CD4-positive, alpha-beta T cell treated with Interleukin-12 subunit alpha and Interleukin-12 subunit beta, for 1 hour (primary cell): ENCODE measurements at places on chromosomes 12 and 14.

GRCh38 chr14:90495357-90496276 lies 98.8 kb downstream of the CALM1 start:
- DNase-seq = peak; percentile 35

- no peak for DNase-seq
Observed at GRCh38 chr14:30500222-30500621, 58.7 kb upstream of the G2E3 start.

GRCh38 chr12:130351326-130351725 lies 13.6 kb downstream of the PIWIL1 start:
- DNase-seq = no peak

GRCh38 chr12:95766356-95767019 lies 24.1 kb downstream of the NTN4 start:
- no peak for DNase-seq

DNA sequence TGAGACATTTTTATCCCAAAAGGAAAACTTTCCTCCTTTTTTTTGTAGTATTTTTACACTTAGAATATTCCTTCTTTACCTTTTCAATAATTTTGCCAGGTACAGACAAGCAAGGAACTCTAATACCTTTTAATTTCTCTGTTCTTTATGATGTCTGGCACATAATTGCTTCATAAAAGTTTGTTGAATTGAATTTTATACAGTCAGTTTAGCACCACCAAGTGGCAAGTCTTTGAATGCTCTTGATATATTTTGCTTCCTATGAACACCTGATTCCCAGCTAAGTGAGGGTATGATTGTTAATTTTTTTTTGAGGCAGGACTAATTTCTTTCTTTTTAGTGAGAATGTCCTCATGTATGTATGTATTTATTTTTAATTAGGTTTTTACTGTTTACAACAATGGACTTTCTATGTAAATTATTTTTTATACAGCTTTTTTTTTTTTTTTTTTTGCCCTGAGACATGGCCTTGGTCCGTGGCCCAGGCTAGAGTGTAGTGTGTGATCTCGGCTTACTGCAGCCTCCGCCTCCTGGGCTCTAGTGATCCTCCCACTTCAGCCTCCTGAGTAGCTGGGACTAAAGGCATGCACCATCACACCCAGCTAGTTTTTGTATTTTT lies 6.9 kb downstream of the TBC1D15 start:
- DNase-seq = peak; percentile 42

GRCh38 chr12:93348575-93349435 lies 28.9 kb upstream of the NUDT4 start:
- DNase-seq = no peak

DNA sequence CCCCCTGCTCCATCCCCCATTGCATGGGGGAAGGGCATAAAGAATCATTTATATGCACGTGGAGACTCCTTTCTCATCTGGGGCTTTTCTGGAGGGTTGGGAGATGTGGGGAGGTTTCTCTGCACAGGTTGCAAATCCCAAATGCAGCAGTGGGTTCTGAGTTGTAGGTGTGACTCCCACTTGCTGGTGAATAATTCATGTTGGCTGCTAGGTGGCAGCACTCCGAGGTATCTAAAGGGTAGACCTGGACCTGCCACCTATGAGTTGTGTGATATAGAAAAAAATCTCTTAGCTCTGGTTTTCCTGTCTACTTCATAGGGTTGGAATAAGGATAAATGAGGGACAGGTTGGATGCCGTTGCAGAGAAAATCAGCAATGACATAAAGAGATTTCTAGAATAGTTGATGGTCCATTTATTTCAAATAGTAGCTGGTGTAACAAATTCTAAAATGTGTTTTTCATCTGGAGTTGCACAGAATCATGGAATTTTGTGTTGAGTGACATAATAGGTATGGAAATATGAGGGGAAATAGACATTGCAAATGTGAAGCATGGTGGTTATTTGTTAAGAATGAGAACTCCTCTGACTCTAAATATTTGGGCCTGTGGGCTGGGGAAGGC lies 4.6 kb downstream of the MARCHF9 start:
- DNase-seq = peak; percentile 69

- no peak for DNase-seq
Observed at GRCh38 chr14:41817626-41818025, 210.9 kb downstream of the LRFN5 start.

DNA sequence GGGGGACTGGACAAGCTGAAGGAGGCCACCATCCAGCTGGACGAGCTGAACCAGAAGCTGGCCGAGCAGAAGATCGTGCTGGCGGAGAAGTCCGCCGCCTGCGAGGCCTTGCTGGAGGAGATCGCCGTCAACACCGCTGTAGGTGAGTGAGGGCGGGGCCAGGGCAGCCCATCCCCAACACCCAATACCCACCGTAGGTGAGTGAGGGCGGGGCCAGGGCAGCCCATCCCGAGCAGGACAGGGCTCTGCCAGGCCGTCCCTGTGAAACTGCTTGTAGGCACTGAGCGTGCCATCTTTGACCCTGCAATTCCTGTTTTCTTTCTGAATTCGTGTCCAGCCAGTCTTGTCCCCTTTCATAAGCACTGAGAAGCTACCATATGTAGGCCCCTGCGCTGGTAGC lies 74.0 kb downstream of the CCDC92 start:
- DNase-seq = no peak

DNA sequence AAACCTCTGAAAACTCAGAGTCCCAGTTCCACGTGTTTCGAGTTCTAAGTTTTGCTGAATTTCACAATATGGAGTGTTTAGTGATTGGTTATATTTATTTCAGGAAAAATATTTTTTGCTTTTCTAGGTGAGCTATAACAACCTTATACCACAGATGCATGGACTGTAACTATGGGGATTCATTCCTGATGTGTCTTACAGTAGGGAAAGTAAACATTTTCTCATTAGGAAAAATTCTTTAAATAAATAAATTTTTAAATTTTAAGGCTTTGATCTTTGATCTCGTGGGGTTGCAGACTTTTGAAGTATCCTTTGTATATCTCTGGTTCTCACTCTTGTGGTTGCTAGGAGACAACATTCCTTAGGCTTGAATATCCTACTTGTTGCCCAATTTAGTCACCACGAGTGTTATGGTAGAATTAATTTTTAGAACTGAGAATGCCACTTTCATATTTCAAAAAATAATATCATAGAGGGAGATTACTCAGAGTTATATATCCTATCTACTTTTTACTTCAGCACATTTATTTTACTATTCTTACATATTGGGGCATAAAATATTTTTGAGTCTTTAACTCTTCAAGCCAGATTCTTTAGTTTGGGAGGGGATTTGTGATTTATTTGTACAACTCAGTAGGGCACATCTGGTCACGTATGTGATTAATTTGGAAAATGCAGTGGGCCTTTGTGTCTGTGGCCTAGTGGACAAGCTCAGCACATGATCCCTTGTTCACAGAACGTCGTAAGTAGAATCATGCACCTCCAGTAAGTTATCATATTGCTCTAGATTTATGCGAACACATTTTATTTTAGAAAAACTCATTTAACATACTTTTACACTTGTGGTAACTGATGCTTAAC lies 224.0 kb downstream of the TTC6 start:
- no peak for DNase-seq

DNA sequence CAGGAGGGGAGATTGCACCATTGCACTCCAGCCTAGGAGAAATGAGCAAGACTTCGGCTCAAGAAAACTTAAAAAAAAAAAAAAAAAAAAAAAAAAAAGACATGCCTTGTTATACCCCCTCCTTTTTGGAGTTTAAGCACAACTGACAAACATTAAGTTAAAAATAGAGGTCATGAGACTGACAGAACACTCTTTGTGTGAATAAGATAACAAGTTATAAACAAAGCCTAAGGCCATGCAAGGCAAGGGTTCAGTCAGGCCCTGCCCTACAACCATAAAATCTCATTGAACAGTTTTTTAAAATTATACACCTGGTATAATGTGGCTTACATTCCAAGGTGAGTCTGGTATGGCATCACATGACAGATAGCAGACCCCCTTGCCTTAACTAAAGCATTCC lies 39.3 kb downstream of the TSPAN19 start:
- DNase-seq = no peak

- DNase-seq = peak; percentile 44
Observed at GRCh38 chr12:102043928-102044327, 17.9 kb downstream of the WASHC3 start.

GRCh38 chr12:121465921-121466793 lies 66.2 kb downstream of the RNF34 start:
- DNase-seq = peak; percentile 49

GRCh38 chr12:122842505-122843405 lies 7.5 kb downstream of the HIP1R start:
- DNase-seq = no peak

GRCh38 chr12:48023386-48023785 lies 19.1 kb upstream of the COL2A1 start:
- no peak for DNase-seq

DNA sequence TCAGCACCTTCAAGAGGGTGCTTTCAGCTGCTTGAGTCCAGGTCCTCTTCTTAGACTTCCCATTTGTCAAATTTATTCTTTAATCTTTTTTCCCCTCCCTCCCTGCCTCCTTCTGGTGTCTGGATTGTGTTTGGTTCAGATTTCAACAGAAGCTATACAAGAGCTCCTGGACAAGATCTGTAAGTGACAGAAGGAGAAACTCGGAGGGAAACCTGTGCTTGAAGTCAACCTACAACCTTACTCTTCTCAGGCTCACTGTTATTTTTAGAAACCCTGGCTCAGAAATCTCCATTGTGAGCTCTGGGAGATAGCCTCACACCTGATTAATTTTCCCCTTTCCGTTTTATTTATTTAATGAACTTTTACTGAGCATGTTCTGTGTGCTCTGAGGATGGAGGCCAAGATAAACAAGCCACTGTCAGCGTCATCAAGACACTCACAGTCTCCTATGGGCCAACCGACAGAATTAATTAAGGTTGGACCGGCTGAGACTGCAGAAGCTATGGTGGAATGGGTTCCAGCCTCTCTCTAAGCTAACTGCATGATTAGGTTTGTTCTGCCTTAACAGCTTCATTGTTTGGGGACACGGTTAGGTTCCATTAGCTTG lies 13.5 kb downstream of the PDE1B start:
- no peak for DNase-seq

DNA sequence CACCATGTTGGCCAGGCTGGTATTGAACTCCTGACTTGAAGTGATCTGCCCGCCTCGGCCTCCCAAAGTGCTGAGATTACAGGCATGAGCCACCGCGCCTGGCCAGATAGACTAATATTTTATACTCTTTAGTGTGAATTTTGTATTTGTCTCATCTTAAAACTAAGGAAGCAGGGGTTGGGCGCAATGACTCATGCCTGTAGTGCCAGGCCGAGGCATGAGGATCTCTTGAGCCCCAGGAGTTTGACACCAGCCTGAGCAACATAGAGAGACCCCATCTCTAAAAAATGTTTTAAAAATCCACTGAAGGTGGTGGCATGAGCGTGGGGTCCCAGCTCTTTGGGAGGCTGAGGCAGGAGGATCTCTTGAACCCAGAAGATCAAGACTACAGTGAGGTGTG lies 9.0 kb downstream of the DYNC1H1 start:
- DNase-seq = no peak
